ENCODE measurements at places on chromosomes 6 and 20. TPM values are rescaled to one million over a fixed set of nuclear protein-coding genes. Genes with fewer than 3 reads are reported as not detected.

- no peaks in the 10 kb centered on the region for H3K36me3 ChIP-seq
- no peaks in the 10 kb centered on the region for H3K4me1 ChIP-seq
- no peak overlapping the region for H3K27ac ChIP-seq
- H3K27me3 ChIP-seq = no peaks in the 10 kb centered on the region
These were observed 210.5 kb downstream of the ERMARD start for GRCh38 chr6:169961772-169962561.

DNA sequence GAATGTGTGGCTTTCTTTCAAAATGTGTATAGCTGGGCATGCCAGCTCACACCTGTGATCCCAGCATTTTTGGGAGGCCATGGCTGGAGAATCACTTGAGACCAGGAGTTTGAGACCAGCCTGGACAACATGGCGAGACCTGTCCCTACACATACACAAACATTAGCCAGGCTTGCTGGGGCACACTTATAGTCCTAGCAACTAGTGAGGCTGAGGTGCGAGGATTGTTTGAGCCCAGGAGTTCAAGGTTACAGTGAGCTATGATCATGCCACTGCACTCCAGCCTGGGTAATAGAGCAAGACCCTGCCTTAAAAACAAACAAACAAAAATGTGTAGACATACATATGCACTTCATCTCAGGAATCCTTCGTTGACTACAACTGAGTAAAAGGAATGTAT, 31.1 kb upstream of the PLEKHG1 start:
- 0 out of 2 replicates have a peak, but pooled peaks cover 2% of the 10 kb centered on the region for H3K27me3 ChIP-seq
- H3K4me1 ChIP-seq = no peaks in the 10 kb centered on the region
- H3K36me3 ChIP-seq = no peaks in the 10 kb centered on the region
- no peak for DNase-seq
- H3K27ac ChIP-seq = no peak overlapping the region

DNA sequence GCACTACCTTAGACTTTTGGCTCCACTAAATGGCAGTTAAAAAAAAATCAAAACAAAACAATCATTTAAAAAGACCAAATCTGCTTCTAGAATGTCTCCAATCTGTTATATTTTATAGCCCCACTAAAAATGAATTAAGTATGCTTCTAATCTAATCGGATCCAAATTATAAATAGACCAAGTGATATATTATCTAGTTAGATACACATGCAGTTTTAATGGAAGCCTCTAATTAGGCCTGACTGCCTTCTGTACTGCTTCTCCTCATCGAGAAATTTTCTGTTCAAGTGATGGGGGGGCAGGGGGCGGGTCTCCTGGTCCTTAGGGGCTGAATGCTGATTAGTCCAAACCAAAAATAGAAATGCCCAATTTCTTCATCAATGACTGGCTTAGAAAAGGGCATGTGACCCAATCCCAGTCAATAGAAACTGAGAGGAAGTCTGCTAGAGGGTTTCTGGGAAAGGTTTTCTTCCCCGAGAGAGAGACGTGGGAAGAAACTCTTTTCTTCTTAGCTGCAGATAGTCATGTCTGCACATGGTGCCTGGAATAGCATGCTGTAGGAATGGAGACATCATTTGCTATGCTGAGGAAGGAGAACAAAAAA, 6.9 kb downstream of the SESN1 start:
- H3K36me3 ChIP-seq = no peaks in the 10 kb centered on the region
- H3K4me3 ChIP-seq = no peak overlapping the region
- H3K4me1 ChIP-seq = peaks cover 13% of the 10 kb centered on the region
- H3K27me3 ChIP-seq = no peaks in the 10 kb centered on the region
- H3K27ac ChIP-seq = no peak overlapping the region

The BANF2 gene
- not detected for total RNA-seq

The DYNLT1 gene
- 137 TPM for total RNA-seq

GRCh38 chr20:24376311-24377099, 92.9 kb upstream of the SYNDIG1 start:
- no peaks in the 10 kb centered on the region for H3K4me1 ChIP-seq
- no peaks in the 10 kb centered on the region for H3K27me3 ChIP-seq
- no peak overlapping the region for H3K27ac ChIP-seq
- H3K4me3 ChIP-seq = no peak overlapping the region
- DNase-seq = no peak
- H3K36me3 ChIP-seq = no peaks in the 10 kb centered on the region

DNA sequence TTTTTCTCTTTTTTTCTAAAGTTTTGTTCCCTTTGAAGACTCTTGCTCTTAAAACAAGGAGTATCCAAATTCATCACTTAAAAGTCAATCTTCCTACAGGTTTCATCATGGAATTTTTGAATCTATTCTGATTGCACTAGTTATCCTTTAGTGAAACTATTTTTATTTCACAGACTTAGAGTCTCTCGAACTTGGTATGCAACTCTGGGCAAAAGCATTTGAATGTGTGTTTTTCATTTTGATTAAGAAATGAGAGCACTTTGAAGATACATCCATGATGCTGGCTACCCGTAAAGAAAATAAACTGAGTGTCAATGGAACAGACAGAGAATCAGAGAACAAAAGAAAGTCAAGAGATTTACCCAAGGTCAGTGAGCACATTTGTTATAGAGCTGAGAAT, 586.5 kb downstream of the EPM2A start:
- DNase-seq = no peak
- no peaks in the 10 kb centered on the region for H3K4me1 ChIP-seq
- H3K27ac ChIP-seq = no peak overlapping the region

The BCAS1 gene
- 3.1 TPM for total RNA-seq
